ENCODE measurements at places on chromosomes 1 and 21.
A peak's percentile ranks its signal among the peaks of the same experiment; 100 is the strongest.

GRCh38 chr1:232795497-232796053 is 9.6 kb upstream of the MAP10 start:
- no peak for DNase-seq

DNA sequence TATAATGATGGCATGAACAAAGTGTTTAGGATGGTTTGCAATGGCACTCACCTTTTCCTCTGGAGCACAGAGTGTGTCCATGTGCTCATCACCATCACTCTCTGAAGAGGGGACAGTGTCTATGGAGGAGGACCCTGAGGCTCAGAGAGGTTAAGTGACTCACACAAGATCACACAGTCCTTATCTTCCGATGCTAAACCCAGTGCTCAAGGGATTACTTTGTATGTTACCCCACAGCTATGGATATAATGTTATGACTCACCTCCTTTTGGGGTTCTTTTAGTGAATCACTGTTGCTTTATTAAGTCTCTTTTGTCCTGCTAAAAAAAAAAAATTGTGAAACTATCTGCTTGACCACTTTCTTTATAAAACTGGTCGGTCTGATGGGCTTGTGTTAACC is 67.6 kb downstream of the TENT5C start:
- DNase-seq: no peak

DNA sequence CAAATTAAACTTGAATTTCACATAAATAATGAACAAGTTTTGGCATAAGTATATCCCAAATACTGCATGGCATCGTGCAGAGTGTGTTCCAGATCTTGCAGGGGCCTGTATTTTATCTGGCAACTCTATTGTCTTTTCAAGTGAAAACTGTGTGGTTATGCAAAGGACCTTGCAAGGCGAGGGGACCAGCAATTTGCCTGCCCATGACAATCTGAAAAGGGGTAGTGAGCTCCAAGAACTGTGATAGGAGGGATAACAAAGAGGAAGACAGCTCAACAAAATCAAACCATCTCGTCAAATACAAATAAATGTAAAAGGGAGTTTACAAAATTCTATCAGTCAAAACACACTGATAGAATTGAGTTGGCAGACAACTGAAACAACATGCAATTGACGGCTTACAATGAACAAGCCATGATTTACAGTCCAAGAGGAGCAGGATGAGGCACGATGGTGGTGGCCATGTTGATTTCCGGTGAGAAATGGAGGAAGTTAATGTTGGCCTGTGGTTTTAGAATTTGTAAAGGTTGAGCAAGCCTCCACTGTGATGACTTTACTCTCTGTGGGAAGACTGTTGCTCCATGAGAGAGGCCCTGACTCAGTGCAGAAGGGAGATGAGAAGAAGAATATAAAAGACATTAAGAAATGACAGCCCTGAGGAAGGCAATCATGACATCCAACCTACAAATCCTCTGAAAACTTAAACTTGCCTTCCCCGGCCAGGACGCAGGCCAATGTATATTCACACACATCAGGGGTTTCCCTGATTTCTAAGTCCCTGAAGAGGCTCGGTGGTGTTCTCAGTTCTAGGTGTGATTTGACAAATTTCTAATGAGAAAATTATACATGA is 132.2 kb downstream of the ADSS2 start:
- no peak for DNase-seq

GRCh38 chr1:8133657-8134430 is 107.7 kb upstream of the ERRFI1 start:
- peak; percentile 60 for DNase-seq

DNA sequence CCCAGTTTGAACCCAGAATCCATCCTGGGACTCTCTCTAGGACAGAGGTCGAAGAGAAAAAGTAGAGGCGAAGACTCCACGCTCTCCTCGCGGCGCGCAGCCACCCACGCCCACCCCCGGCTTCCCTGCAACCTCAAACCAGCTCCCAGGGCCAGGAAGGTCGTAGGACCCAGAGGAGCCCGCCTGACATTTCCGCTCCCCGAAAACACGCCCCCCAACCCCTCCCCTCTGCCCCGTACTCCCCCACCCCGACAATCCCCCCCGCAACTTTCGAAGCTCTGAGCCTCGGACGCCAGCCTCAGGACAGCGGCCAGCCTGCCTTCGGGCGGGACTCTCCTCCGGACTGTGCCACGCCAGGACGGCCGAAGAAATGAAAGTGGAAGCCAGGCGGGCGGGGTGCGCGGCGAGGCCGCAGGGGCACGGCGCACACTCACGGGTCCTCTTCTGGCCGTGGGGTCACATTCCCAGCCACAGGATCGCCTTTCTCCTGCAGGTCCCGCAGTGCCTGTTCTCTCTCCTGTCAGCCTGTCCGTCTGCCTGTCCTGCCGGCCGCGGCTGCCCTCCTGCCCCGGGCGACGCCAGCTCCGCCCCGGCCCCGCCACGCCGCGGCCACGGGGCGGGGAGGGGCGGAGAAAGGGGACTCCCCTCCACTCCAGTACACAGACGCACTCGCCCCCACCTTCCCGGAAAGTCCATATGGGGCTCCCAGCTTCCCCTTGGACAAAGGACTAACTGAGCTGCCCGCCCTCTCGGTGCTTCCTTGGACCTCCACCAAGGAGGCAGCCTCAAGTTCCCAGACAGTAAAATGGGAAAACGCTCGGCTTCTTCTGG is at the start of gene MOB3C:
TSS of gene MOB3C (minus strand) at position 535 of the 831 bp plus-strand sequence. CDS start 3,490 bp downstream, outside the sequence.
- no peak for DNase-seq

DNA sequence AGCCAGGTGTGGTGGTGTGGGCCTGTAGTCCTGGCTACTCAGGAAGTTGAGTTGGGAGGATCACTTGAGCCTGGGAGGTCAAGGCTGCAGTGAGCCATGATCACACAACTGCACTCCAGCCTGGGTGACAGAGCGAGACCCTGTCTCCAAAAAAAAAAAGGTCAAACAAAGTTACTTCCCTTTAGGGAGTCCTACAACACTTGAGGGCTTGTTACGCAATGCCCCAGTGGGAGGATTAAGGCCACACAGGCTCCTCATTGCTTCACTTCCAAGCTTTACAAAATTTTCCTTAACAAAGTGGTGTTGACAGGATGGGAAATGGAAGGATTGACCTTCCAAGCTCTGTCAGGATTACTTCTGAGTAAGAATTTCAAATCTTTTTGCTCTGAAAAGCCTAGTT is 6.2 kb upstream of the EXTL1 start:
- no peak for DNase-seq

Data from HCT116 (cell line).